Left forelimb (tissue), 1 donor: ENCODE measurements at places on chromosomes 16 and 17.

GRCh38 chr17:8025176-8025911, 13.5 kb upstream of the ALOX15B start:
- no peak for DNase-seq

DNA sequence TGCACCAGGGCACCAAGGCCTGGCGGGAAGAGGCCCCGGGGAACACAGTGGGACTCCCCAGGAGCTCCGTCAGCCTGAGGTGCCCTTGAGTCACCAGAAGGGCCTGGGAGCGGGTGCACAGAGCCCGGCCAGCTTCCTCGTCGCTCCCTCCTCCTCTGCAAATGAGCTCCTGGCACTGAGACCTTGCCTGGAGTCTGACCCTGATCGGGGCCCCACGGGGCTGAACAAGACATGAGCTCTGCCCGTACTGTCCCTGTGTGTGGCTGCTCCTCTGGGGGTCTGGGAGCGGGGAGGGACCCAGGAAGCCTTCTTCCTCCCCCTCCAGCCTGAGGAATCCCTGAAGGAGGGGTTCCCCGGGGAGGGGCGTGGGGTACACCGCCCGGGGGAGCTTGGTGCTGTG, 36.4 kb upstream of the SSTR5 start:
- no peak for DNase-seq

DNA sequence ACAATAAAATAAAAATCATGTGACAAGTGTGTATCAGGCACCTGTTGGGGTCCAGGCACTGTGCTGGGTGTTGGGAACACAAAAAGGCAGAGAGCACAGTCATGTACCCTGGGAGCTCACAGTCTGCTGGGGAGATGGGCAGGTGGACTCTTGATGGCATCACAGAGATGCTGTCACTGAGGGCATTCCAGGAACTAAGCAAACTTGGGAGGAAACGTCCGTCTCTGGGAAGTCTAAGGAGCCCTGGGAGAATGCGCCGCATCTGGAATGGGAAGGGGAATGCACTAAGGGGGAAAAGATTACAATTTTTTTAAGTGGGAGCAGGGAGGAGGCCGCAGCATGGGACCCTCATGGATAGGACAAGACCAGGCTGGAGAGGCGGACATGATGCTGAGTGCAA, 80.9 kb upstream of the ZNF423 start:
- DNase-seq: no peak

DNA sequence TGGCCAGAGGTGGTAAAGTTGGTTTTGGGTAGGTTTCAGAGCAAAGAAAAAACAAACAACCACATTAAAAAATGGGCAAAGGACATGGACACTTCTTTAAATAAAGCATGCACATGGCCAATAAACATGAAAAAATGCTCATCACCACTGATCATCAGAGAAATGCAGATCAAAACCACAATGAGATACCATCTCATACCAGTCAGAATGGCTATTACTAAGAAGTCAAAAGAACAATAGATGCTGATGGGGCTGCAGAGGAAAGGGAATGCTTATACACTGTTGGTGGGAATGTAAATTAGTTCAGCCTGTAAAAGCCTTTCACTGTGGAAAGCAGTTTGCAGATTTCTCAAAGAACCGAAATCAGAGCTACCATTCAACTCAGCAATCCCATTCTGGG, 598.4 kb upstream of the SOX9 start:
- DNase-seq: no peak

GRCh38 chr17:75635610-75636202, 2.5 kb downstream of the SMIM5 start:
- DNase-seq: no peak
